DMS53 (cell line): ENCODE measurements at places on chromosomes 1 and 21.

- DNase-seq, result no peak
Measured at GRCh38 chr1:184836141-184836540, 81.5 kb upstream of the EDEM3 start.

GRCh38 chr1:43552813-43553212 lies 22.1 kb downstream of the PTPRF start:
- DNase-seq, result no peak

DNA sequence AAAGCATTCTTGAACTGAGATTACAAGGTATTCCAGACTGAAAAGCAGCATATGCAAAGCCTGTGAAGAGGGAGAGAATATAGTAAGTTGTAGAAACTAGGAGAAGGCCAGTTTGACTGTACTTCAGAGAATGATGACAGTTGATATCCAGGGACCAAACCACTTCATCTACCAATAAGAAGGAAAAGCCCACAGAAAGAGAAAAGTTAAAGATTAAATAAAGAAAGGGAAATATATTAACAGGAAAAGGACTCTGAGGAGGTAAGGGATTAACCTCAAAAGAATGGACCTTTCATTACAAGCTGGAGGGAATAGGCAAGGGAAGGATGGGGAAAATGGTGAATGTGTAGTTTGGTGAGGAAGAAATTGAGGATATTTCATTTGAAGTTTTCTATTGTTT lies 180.2 kb upstream of the CACYBP start:
- no peak for DNase-seq

- DNase-seq, result no peak
Measured at GRCh38 chr1:30848130-30848529, 60.4 kb downstream of the SDC3 start.

GRCh38 chr1:89701746-89702241 lies 68.9 kb downstream of the LRRC8C start:
- no peak for DNase-seq

GRCh38 chr1:41073971-41074370 lies 52.4 kb upstream of the SLFNL1 start:
- peak; percentile 40 for DNase-seq

GRCh38 chr21:37244501-37245095 lies 22.5 kb downstream of the VPS26C start:
- DNase-seq, result no peak

- no peak for DNase-seq
Measured at GRCh38 chr1:89081005-89081404, 16.0 kb upstream of the GBP1 start.

DNA sequence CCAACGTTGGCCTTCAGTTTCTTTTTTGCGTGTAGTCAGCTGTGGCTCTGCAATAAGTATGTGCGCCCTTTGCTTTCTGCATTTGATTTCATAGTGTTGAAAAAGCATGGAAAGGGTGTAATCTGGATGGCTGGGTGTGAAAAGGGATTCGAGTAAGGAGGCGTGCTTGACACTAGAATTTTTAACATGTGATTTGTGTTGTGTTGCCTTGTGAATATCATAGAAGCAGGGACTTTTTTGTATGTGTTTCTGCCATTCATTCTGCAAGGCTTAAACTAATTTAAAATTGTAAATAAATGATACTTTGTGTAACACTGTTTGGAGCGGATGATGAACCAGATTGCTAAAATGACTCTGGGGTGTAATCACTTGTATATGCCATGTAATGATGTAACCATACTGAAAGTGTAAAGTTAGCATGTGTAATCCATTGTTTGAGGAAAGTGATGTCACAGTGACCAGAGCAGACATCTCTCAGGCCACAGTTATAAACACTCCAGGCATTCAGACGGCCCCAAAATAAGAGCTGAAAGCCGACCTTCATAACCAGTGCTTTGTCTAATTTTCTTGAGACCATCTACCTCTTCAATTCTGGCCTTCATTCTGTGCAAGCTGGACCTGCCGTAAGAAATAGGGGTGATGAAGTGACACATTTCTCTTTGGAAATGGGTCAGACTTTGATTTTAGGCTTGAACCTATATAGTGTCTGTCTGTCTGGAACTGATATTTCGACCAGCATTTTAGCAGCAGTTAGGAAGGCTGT lies 618 bp downstream of the SH3BGR start:
- DNase-seq, result peak; percentile 37
